ENCODE measurements at places on chromosomes 16 and 17.

DNA sequence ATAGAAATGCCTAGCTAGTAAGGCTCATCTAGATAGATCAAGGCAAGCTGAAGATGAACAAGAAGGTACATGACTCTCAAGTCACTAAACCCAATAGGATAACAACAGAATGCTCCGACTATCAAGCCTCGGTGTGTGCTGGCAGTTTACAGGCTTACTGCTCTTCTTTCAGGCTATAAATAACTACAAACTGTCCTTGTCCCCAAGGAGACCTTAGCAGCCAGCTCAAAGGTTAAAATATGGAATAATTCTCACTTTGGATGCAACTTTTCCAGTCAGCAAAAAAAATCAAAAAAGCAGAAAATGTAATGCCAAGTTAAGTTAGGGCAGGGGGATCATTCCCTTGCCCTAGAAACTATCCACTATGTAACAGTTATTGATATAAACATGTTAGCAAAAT lies 44.6 kb downstream of the SPOP start:
- DNase-seq: no peak

DNA sequence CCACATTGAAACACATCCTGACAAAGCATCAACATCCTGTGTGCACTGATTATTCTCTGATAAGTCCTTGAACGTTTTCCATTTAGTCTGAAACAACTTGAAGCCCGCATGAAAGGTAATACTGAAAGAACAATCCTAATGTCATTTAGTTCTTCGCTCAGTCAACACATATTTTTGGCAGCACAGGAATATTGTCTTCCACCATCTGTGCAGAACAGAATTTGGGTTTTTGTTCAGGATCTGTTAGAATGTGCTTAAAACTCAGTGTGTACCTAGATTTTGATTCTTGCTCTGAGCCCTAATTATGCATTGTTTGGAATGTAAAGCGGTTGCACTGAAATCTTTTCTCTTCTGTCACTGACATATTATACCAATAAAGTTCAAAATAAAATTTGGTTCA lies 1036.6 kb downstream of the CDH11 start:
- DNase-seq: no peak

GRCh38 chr17:17792037-17792550 lies 44.7 kb downstream of the SREBF1 start:
- no peak for DNase-seq

- DNase-seq: no peak
Observed at GRCh38 chr17:80349151-80349651, 65.8 kb upstream of the ENDOV start.

All from CD8-positive, alpha-beta memory T cell (primary cell).